ENCODE measurements at places on chromosomes 5 and 9.

GRCh38 chr9:94606646-94607422, 13.2 kb upstream of the FBP2 start:
- no peak for DNase-seq

DNA sequence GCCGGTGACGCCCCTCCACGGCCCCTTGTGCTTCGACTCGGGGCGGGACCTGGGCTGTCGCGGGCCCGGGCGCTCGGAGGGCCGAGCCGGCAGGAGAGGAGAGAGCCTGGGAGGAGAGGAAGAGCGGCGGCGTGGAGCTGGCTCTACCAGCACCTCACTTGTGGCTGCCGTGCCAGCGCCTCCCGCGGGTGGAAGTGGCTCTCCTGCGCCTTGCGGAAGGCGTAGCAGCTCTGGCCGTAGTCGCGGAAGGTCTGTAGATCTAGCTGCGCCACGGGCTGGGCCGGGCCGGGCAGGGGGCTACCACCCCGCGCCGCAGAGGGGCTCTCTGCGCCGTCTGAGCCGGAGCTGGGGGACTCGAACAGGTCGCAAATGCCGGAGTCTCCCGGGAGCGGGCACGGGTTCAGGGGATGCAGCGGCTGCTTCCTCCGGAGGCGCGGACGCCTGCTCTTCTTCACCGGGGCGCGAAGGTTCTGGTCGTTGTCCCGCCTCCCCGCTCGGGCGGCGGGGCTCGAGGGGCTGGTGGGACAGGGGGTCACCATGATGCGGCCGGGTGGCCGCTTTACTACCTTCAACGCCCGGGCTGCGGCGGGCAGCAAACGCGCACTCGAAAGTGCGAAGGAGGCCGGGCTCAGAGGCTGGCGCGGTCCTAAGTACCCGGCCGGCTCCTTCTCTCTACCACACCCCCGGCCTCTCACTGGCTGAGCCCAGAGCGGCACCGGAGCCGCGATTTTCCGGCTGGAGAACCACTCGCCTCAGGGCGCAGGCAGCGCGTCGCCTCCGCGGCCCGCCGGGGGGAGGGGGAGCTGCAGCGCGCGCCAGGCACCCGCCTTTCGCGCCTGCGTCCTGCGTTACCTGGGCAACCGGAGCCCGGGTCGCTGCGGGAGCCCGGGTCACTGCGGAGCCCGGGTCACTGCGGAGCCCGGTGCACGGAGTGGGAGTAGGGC, at the start of gene CCNO:
Gene CCNO (minus strand): TSS at position 624 of the 944 bp plus-strand sequence. CDS start 85 bp downstream, at position 539.
- peak; percentile 69 for DNase-seq

- DNase-seq = peak; percentile 46
Observed at GRCh38 chr5:131413605-131414559, 150.0 kb downstream of the CDC42SE2 start.

- DNase-seq = no peak
Observed at GRCh38 chr5:44278469-44278868, 110.8 kb downstream of the FGF10 start.

- DNase-seq = no peak
Observed at GRCh38 chr9:120532891-120533290, 47.1 kb downstream of the CDK5RAP2 start.

DNA sequence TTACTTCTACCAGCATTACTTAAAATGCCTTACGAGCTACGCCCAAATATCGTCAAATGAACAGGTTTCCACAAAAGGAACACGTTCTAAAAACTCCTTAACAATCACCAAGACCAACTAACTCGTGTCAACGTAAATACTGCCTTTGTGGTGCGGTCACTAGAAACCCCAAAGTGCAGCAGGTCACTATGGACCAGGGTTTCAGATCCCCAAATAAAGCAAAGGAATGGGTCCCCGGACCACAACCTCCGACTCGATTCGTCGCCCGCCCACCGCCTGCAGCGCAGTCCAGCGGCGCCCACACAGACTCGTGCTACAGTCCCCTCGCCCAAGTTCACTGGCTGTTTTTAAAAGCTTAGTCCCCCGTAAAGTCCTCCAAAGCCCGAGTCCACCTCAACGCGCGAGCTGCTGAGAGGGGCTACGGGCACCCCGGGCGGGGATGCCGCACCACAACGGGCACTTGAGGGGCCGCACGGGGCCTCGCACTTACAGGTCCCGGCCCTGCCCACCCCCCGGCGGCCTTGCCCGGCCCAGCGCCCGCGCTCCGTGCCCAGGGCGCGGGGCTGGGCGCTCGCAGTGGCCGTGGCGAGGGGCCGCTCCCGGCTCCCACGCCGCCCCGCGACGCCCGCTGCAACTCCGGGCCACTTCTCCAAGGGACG, 1.1 kb downstream of the NFIB start:
- DNase-seq = no peak

- no peak for DNase-seq
Observed at GRCh38 chr5:176658817-176659511, 11.7 kb downstream of the TSPAN17 start.

DNA sequence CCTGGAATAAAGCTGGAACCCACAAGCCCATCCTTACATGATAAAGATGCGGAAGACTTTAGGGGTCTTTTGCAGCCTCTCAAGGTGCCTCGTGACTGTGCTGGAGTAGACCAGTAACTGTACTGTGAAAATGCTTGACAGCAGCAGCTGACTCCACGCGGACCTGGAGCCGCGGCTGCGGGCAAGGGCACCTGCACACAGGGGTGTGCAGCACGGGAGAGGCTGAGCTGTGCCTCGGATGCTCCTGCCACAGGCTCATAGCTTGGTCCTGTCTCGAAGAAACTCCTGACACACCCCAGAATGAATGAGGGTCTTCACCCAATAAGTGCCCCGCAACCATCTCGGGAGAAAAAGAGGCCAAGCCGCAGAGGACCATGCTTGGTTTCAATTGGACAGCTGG, 40.3 kb upstream of the CEP72 start:
- no peak for DNase-seq

DNA sequence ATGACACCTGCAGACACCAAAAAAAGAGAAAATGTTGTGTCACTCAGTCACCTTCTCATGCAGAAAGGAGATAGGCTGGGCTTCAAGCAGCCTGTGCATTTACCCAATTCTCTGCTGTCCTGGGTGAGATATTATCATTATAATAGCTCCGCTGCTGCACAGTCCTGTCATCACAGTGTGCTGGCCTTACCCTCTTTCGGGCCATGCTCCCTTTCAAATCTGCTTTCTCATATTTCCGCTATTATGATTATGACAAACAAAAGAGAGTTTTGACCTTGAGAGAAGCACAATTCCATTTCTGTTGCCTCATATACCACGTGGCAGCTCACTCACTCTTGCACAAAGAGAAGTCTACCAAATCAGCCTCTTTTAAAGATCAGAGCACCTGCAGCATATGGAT, 1350.1 kb upstream of the ACO1 start:
- DNase-seq = no peak

- DNase-seq = peak; percentile 53
Observed at GRCh38 chr9:70746760-70747159, 332.3 kb upstream of the KLF9 start.

GRCh38 chr9:69798744-69799143, 21.9 kb upstream of the CFAP95 start:
- DNase-seq = peak; percentile 38

DNA sequence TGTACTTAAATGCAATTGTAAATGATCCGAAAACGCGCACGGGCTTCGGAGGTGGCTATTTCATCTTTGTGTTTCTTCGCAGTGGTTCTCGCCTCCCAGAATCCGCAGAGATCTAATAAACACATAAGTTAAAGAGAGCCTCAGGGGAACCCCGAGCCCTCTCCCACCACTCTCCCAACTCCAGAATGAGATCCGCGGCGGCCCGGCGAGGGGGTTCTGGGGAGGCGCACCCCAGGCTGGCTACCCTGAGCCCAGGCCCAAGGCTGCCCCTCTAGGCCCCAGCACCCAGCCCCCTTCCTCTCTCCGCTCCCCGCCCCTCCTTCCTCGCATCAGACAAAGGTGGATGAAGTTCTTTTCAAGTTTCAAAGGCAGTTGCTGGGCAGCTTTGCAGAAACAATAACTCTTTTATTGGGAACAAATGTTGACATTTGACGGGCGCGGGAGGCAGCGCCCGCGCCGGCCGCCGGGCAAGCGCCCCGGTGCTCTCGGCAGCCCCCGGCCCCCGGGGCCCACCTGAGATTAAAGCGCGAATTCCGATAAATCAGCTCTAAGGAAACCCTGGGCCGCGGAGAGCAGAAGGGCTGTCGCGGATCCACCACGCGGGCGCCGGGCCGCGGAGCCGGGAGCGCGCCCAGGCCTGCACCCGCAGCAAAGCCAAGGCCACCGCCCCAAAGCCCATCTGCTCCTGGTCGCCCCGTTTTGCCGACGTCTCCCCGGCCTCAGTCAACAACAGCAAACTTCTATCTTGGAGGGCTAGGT, 8.4 kb downstream of the IRX2 start:
- DNase-seq = peak; percentile 23

DNA sequence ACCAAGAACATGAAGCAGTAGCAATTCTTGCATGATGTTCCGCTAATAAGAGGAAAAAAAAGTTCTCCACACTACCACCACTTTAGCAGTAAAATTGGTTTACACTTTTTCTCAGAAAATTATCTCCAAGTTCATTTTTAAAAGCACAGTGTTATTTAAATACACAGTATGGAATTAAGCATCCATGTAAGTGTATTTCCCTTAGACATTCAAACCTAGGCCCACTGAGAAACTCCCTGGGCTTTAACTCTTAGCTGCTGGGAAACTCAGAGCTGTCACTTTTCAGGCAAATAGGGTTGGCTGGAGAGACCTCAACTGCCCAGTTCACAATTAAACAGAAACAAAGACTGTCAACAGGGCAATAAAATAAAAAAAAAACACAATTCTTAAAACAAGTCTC, 2.7 kb downstream of the GNAQ start:
- no peak for DNase-seq

DNA sequence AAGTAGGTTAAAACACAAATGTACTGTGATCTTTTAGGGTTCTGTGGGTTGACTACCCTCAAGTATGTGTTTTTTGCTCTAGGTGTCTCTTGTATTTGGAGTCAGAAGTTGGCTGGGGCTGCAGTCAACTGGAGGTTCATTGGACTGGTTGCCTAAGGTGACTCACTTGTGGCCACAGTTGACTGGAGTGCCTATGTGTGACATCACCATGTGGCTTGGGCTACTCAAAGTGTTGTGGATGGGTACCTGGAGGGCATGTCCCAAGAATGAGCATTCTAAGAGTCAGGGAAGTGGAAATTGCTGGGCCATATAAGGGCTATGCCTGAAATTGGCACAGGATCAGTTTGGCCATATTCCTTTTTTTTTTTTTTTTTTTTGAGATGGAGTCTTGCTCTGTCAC, 27.4 kb downstream of the SNX30 start:
- peak; percentile 29 for DNase-seq

- DNase-seq = no peak
Observed at GRCh38 chr9:32331240-32331639, 53.2 kb upstream of the ACO1 start.

DNA sequence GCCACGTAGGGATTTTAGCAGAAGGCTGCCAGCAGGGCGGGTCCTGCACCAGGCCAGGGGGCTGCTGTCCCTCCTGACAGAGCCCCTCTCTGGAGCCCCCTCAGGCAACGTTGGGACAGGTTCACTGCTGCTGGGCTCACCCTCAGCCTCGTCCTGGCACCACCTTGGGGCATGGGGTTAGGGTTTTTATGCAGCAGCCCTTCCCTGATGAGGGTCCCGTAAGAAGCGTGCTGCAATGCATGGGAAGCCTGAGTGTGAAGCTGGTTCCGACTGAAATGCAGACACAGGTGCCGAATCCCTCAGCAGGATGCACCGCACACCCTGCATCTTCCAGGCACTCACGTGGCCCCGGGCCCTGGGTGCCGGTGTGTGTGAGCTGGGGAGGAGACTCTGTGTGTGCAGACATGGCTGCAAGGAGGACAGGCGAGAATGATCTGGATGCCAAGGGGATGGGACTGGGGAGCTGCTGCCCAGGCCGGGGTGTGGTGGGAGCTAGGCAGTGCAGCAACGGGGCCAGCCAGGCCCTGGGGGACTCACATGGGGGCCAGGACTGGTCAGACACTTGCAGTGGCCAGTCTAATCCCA, 27.1 kb downstream of the ZDHHC11B start:
- no peak for DNase-seq

GRCh38 chr9:127943731-127944144, 6.1 kb upstream of the DPM2 start:
- peak; percentile 76 for DNase-seq

DNA sequence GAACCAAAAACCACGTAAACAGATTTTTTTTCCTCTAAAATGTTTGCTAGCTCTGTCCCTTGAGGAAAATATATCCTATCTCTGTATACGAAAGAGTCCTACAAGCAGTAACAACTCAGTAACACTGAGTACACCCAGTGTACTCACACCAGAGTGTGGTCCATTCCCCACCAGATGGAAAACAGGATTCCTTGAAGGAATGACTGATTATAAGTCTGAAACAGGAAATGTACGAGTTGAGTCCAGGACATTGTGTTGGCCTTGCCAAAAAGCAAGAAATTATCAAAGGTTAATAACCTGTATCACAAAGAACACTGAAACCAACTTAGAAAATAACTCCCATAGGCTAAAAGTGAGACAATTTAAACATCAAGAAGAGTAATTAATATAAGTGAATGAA, 20.4 kb downstream of the GOLPH3 start:
- peak; percentile 19 for DNase-seq

GRCh38 chr9:129557192-129558036, 63.5 kb downstream of the C9orf50 start:
- peak; percentile 94 for DNase-seq

GRCh38 chr9:1882711-1883403, 132.3 kb upstream of the SMARCA2 start:
- no peak for DNase-seq

- DNase-seq = peak; percentile 38
Observed at GRCh38 chr5:61228691-61229280, 66.5 kb upstream of the SMIM15 start.

- no peak for DNase-seq
Observed at GRCh38 chr5:141780240-141780951, 97.8 kb downstream of the PCDH1 start.

All from fibroblast of skin of right biceps (primary cell).